Left renal pelvis (tissue), 4 donors: ENCODE measurements at places on chromosomes 3 and 15.

DNA sequence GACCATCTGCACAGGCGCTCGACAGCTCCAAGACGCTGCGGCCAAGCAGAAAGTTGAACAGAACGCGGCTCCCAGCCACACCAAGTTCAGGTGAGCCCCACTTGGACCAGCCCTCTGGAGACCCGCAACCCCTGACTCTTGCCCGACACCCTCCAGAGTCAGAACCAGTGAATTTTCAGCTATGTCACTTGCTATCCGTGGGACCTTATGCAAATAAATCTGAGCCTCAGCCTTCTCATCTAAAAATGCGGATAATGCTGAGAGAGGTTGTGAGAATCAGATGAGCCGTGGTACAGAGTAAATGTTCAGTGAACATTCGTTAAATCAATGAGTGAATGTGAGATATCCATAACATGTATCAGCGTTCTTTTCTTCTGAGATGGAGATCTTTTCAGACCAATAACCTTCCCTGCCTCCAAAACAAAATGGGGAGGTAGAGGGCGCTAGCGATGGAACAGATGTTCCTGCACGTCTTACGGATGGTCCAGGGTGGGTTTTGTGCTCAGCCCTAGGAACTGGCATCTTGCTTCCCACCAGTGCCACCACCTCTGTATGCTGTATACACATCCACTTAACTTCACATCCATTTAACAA is 524 bp downstream of the MRPS11 start:
- no peak for DNase-seq

- DNase-seq, result no peak
These were observed 54.2 kb downstream of the MSL2 start for GRCh38 chr3:136141891-136142290.

GRCh38 chr3:113531826-113532697 is at the start of gene SIDT1:
TSS of gene SIDT1 (plus strand) at chr3:113532555. CDS start at chr3:113533022, 467 bp downstream.
- no peak for DNase-seq

DNA sequence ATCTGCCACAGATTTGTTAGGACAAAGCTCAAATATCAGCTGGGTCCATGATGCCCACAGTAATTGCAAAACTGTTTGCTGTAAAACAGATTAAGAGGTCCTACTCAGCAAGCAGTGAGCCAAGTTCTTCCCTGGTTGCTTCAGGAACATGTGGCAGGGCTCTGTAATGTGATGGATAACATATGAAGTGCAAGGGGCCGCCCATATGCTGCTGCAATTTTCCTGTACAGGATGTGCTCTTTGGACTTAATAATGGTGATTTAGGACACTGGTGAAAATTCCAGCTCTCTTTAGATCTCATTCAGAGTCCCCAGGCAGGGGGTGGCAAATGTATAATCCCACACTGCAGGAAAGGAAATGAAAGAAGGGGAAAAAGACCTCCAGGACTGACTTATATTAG is 289.4 kb downstream of the LSAMP start:
- no peak for DNase-seq

- no peak for DNase-seq
These were observed 382.7 kb downstream of the EPHA6 start for GRCh38 chr3:97197083-97197482.

GRCh38 chr3:188901126-188901525 is 270.6 kb upstream of the TPRG1 start:
- no peak for DNase-seq

DNA sequence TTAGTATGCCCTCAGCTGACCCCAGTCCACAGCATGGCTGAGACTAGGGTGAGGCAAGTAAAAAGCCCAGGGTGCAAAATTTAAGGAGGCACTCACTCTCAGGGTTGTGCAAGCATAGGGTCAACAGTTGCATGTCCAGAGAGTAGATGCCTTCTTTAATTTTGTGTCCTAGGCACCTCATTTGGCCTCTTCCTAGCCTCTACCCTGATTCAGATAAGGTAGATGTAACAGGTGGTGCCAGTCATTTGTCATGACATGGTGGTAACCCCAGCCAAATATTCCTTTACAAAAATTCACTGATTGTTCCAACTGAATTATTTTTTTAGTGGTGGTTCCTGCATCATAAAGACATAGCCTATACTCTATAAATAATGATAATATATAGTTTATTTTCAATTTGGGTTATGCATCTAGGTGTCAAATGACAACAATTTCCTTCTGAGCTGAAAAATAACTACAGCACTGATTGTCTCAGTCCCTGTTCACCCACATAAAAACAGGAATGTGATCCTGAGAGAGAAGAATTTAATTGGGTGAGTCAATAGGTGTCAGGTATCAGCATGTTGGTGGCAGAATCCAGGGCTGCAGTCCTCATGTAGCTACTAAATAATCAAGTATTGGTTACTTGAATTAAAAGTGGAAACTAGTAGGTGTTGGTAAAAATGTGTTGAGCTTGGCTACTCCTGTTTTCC is 44.2 kb upstream of the TIPARP start:
- DNase-seq, result no peak

DNA sequence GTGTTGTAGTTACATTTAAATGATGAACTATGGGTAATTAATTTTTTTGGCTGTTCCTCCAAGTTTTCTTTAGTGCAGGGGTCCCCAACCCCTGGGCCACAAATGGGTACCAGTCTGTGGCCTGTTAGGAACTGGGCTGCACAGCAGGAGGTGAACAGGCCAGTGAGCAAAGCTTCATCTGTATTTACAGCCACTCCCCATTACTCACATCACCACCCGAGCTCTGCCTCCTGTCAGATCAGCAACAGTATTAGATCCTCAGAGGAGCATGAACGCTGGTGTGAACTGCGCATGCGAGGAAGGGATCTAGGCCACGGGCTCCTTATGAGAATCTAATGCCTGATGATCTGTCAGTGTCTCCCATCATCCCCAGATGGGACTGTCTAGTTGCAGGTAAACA is 75.9 kb upstream of the RPL35A start:
- no peak for DNase-seq

DNA sequence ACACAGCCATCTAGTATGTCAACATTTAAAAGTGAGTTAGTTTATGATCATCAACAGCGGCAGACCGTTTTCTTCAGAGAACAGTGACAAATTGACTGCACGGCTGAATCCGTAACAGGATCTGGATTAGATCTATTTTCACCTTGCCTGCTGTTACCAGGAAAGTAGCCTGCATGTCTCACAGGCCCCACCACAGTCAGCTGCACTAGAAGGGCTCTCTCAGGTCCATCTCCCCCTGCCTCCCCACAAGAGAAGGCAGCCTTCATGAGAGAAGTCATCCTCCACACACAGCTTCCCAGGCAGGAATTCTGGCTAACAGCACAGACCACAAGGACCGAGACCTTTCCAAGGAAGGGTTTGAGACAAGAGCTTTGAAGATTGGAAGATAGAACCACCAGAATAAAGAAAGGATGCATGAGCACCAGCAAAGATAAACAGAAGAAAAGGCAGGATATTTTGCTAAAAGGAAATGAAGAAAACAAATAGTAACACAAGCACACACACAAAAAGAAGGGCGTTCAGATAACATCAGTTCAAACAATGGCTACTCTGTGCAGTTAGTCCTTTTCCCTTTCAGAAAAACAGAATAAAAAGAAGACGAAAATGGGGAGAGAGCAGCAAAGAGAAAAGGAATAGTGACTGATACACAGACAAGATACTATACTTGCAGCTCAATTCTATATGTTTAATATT is 127.5 kb downstream of the SNRK start:
- DNase-seq, result no peak

- no peak for DNase-seq
These were observed 81.4 kb downstream of the CBLB start for GRCh38 chr3:105787453-105787852.

- no peak for DNase-seq
These were observed 286.9 kb downstream of the EPHB1 start for GRCh38 chr3:135081856-135082434.

GRCh38 chr3:37052860-37053259 is 59.5 kb downstream of the MLH1 start:
- no peak for DNase-seq

- no peak for DNase-seq
These were observed 467.5 kb downstream of the C3orf38 start for GRCh38 chr3:88617283-88617682.

- no peak for DNase-seq
These were observed 262.9 kb downstream of the IL5RA start for GRCh38 chr3:2847062-2847841.

DNA sequence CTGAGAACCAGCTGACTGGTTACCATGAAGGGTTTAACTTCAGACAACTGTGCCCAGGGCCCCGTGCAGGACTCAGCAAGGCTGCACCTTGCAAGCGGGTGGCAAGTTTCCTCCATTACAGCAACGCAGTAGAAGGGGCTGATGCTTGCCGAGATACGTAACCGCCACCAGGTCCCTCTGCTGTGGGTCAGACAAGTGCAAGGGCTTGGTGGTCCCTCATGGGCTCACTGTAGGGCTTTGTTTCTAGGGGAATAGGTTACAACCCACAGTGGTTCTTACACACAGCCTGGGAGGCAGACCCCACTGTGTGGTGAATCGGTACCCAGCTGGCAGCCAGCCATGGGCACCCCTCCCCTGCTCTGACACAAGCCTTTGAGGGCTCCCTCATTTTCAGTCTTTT is 15.5 kb upstream of the SNRPA1 start:
- no peak for DNase-seq

- DNase-seq, result no peak
These were observed 12.2 kb downstream of the NEK10 start for GRCh38 chr3:27356976-27357375.

- DNase-seq, result no peak
These were observed 5.4 kb downstream of the MUC4 start for GRCh38 chr3:195806211-195806915.

- DNase-seq, result no peak
These were observed 16.8 kb upstream of the ABHD2 start for GRCh38 chr15:89071471-89071870.

GRCh38 chr3:45917146-45917898 is 25.9 kb upstream of the CXCR6 start:
- DNase-seq, result no peak
